GM04503 (cell line): ENCODE measurements at places on chromosomes 3 and 15.
A peak's percentile ranks its signal among the peaks of the same experiment; 100 is the strongest.

DNA sequence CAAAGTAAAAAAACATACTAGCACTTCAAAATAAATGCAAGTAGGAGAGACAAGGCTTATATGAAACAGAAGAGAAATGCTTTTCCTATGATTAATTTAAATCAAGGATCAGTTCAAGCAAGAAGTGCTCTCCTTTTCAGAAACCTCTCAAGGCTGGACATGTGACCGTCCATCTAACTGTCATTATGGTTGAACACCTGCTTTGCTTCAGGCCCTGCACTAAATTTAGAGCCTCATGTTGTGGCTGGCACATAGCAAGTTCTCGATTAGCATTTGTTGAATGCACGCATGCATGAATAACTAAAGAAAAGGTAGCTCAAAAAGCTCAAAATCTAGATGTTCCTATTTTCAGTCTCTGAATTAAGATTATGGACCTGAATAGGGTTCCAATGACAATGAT is 82.0 kb downstream of the SV2B start:
- no peak for DNase-seq

GRCh38 chr3:130491431-130491830 is 25.5 kb upstream of the COL6A6 start:
- DNase-seq, result no peak

DNA sequence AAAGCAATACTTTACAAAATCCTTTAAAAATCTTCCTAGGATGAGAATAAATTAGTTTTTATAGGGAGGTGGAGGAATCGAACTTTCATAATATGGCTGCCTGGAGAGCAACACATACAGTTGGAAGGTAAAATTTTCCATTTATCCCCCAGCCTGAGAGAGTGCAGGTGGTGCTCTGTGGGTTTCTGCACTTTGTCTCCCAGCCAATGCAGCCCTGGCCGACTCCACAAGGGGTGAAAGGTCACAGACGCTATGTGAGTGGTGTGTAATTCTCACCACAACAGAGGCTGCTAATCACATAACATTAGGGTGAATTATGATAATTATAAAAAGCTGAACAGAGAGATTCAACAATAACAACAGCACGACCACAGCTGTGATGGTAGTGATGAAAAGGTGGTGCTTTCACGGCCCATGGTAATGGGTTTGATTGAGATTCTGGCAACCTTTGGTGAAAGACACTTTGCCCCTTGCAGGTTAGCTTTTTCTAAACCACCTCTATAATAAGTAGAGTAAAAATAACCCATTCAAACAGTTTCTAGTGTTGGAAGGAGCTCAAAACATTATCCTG is 30.1 kb upstream of the NANOGP8 start:
- DNase-seq, result no peak

- no peak for DNase-seq
Measured at GRCh38 chr15:48191574-48192225, at the start of gene CTXN2. TSS of gene CTXN2 (plus strand) at chr15:48191665. CDS start at chr15:48201301, 9,636 bp downstream.

DNA sequence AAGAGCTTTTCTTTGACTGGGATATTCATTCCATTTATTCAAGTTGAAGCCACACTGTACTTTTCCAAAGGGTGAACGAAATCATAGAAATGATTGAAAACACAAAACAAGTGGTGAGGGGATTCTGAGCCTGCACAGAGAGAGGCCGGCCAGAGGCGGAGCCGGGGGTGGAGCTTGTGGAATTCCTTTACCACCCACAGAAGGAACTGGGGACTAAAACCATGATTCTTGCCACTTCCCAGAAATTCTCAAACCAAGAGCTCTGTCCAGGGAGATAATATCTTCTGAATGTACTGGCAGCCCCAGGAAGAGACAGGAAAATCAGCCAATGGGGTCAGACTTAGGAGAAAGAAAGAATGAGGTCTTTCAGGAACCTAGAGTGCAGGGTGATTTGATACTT is 20.8 kb downstream of the FBN1 start:
- DNase-seq, result no peak

DNA sequence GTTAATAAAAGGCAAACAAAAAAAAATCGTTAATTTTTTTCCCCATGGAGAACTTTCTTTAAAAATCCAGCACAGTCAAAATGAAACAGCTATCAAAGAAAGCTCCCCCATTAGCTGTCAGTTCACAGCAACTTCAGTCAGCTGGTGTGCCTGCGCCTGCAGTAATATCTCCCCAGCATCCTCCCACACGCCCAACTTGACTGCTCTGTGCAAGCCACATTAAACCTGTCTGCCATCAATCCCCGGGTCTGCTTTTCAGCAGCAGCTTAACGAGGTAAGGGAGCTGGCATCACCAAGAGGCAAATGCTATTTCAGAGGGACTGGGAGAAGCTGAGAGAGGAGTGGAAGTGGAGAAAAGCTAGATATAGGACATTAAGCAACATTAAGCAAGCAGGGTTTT is 337.5 kb downstream of the GAP43 start:
- no peak for DNase-seq

- peak; percentile 36 for DNase-seq
Measured at GRCh38 chr15:33022629-33023028, 171.9 kb downstream of the FMN1 start.

DNA sequence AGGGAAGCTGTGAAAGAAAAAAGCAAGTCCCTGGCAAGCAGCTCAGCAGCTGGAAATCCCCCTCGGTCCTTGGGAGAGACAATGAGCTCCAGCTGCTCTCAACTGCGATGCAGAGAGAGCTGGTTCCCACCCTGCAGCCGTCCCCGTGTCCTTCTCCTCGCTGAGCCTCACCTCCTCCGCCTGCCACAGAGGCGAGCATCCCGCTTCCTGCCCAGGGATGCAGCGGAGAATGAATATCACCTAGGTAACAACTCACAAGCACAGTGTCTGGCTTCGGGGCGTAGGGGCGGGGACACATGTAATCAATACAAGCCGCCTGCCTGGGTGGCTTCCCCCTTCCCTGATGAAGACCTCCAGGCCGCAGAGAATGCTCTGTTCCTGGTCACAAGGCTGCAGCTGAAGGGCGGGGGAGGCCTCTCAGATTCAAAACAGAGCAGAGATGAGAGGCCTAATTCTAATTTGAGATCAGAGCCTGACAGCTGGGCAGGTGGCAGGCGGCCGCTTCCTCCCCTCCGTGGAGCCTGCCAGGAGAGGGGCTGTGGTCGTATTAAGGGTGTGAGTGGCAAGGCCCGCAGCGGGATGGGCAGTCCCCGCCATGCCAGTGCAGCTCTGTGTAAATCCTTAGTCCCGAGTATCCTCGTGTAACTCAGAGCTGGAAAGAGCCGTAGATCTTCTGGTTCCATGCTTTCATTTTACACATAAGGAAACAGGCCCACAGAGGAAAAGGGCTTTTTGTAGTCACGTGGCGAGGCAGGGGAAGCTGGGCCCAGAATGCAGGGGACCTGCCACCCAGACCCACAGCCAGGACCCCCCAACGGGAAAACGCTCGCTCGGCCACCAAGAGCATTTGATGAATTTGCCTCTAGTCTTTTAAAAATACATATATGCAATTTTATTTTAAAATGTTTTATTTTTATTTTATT is 24.3 kb downstream of the ZDHHC19 start:
- DNase-seq, result no peak

- no peak for DNase-seq
Measured at GRCh38 chr3:138025553-138025952, 15.6 kb downstream of the CLDN18 start.

- DNase-seq, result peak; percentile 11
Measured at GRCh38 chr3:51434746-51435327, 43.8 kb downstream of the RBM15B start.

DNA sequence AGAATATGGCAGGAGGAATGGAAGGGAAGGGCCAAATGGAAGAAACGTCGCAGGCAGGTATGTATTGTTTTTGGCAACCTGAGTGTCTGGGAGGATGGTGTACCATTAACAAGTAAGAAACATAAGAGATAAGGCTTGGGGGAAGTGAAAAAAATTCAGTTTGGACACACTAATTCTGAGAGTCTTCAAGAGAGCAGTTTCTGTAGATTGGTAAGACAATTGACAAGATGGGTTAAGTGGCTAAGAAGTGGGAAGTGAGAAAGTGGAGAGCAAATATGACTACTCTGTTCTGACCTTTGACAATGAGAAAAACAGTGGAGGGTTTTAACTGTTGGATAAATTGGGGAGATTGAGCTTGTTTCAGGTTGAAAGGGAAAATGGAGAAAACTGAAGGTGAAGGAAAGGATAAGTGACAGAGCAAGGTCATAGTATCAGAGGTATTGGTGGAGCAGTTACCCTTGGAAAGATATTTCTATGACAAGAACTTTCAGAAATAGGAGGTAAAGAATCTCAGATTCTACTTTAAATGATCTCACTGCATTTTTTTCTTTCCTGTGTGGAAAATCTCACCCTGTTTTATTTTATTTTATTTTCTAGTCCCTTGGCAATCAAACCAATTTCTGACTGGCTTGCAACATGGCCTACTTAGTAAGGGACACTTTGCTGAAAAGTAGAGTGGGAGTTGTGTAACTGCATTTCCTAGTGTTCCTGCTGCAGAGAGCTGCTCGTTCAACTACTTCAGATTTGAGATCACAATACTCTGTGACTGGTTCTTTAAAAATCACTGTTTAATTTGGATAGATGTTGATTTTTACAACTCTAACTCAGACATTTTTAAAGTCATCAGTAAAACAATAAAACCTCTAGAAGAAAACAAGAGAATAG is 23.1 kb upstream of the GABPB1 start:
- DNase-seq, result no peak

DNA sequence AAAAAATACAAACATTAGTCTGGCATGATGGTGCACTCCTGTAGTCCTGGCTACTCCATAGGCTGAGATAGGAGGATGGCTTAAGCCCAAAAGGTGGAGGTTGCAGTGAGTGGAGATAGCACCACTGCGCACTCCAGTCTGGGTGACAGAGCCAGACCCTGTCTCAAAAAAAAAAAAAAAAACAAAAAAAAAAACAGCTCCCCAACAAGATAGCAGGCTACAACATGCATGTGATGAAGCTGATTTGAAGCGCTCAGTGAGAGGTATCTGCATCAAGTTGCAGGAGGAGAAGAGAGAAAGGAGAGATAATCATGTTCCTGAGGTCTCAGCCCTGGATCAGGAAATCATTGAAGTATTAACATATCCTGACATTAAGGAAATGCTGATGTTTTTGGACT is 608 bp upstream of the PPCDC start:
- DNase-seq, result no peak

- DNase-seq, result peak; percentile 31
Measured at GRCh38 chr3:156150434-156151066, 30.2 kb downstream of the KCNAB1 start.

DNA sequence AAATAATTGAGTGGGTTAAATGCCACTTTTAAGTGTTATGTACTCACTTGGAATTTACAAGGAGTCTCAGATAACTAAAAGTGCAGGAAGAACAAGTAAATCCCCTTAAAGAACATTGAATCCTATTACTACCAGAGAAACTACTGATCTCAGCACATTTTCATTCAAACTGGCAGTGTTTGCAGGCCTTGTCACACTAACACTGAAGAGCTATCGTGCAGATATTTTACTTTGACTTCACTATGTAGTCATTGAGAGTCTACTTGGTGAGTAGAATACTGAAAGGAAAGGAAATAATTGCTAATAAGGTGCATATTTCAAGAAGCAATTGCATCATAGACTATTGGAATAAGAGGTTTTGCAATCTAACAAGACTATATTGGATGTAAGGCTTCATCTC is 721.4 kb upstream of the CBLB start:
- no peak for DNase-seq

GRCh38 chr15:42378011-42378410 is 18.7 kb downstream of the CAPN3 start:
- DNase-seq, result no peak

GRCh38 chr15:34682674-34683073 is 72.1 kb downstream of the GJD2 start:
- no peak for DNase-seq

DNA sequence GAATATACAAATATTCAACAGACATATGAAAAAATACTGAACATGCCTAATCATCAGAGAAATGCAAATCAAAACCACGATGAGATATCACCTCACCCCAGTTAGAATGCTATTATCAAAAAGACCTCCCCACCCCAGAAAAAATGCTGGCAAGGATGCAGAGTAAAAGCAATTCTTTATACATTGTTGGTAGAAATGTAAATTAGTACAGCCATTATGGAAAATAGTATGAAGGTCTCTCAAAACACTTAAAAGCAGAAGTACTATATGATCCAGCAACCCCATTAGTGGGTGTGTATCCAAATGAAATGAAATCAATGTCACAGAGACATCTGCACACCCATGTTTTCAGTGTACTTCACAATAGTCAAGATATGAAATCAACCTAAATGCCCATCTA is 308.7 kb downstream of the CHST2 start:
- no peak for DNase-seq
